Thyroid gland (tissue), 4 donors: ENCODE measurements at places on chromosomes 3 and 15.

GRCh38 chr15:97761110-97761509 is 199.4 kb upstream of the ARRDC4 start:
- DNase-seq = no peak

DNA sequence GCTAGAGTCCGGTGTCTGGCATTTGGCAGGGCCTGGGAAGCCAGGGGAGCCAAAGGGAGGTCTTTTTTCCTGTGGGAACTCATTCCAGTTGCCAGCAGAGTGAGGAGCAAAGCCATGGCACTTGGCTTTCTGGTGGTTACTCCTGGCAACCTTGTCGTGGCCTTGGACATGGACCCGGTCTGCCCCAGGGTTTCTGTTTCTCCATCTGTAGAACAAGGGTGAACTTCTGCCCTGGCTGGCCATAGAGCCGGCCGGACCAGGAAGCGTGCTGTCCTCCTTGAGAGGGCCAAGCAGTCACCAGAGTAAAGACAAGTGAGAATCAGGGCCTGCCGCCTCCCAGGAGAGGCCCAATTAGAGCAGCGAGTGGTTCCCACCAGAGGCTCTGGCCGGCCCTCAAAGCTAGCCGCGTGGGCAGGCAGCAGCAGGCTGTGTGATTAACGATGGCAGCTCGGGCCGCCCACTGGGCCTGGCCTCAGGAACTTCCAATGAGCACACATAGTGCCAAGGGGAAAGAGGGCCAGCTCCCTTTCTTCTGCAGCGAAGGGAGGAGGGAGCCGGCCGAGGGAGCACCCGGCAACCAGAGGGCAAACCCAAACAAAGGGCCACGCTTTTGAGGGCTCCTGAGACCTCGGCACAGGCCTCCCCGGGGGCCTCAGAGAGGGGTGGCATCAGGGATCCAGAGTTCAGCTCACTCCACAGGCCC is 29.1 kb upstream of the ELP6 start:
- DNase-seq = no peak

- DNase-seq = no peak
Measured at GRCh38 chr3:184629555-184630160, 68.1 kb downstream of the EPHB3 start.

- DNase-seq = no peak
Measured at GRCh38 chr3:62653796-62654195, 221.4 kb downstream of the CADPS start.

DNA sequence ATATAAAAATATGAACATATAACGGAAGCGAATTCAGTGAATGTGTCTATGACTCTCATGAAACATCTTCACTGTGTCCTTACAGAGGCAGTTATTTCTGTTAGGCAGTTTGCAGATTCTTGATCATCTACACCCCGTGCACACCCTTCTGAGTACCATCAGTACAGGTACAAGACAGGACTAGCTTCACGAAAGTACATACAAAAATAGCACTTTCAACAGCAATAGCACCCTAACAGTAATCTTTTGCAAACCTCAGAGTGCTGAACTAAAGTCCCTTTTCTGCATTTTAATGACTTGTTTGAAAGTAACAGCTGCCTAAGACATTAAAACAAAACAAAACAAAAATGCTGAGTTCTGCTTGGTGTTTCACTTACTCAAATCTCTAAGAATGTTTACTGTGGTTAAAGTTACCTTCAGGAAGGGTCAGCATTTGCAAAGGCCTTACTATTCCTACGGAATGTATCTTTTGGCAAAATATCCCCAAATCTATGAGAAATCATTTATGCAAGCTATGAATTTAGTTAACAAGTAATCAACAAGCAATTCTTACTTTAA is 104.1 kb downstream of the CNTN3 start:
- DNase-seq = no peak

- no peak for DNase-seq
Measured at GRCh38 chr3:71924721-71925120, 139.8 kb upstream of the PROK2 start.

- DNase-seq = peak; percentile 62
Measured at GRCh38 chr3:53162672-53163443, 1.8 kb downstream of the PRKCD start.

DNA sequence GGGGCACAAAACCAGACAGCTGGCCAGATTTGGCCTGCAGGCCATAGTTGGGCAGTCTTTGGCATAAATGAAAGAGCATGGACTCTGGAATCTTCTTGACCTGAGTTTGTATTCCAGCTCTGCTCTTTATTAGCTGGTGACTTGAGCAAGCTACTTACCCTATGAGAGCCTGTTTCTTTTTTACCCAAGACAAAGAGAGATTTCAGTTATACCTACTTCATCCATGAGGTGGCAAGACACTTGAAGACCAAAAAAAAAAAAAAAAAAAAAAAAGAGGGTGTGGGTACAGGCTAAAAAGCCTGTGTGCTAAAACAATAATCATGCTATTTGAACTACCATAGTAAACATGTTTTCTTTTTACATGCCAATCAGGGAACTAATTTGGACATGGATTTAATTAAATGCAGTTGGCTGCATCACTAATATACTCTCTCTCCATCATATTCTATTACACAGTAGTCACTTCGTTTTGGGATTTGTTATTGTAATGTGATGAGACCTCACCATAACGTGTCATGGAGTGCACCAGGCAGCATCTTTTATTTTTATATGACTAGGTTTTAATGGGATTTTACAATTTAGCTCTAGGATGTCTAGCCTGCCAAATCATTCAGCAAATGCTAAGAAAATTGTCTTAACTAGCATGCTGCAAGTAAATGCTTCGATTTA is 109.2 kb upstream of the FHIT start:
- DNase-seq = no peak
